ENCODE measurements at places on chromosomes 5 and 9.
A peak's percentile ranks its signal among the peaks of the same experiment; 100 is the strongest.

GRCh38 chr9:129761901-129762369, 9.1 kb upstream of the PTGES start:
- DNase-seq, result no peak

DNA sequence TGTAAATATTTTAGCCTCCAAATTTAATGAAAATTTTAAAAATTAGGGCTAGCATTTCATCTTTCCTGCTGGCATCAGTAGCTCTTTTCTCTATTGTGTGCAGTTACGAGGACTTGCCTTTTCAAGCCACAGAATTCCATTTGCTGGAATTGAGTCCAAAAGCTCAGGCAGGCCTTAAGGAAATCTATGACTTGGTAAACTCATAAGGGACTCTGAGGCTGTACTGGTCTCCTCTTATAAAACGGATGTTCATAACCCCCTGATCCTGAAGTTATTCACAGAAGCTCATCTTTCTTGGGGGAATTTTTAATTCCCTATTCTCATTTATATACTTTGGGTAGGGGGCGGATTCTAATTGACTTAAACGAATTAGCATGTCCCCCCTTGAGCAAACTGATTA, 23.4 kb downstream of the ANKRA2 start:
- DNase-seq, result no peak

GRCh38 chr5:33470544-33470943, 29.8 kb downstream of the TARS1 start:
- DNase-seq, result no peak

DNA sequence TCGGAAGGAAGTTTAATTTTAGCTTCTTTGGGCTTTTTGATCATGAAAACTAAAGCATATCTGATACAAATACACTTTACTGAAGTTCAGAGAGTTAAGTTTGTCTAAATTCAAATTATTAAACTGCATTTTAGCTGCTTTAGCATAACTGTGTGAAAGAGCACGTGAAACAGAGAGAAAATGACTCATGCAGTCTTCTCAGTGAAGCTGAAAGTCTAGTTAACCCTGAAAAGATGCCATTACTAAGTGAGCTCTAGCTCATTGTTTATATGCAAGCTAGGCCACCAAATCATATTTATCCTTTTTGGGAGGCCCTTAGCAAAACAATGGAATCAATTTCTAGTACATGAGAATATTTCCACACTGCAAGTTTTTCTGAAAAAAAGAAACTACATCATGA, 27.6 kb downstream of the TPD52L3 start:
- no peak for DNase-seq

- DNase-seq, result no peak
Observed at GRCh38 chr5:3222924-3223323, 372.7 kb upstream of the IRX1 start.

DNA sequence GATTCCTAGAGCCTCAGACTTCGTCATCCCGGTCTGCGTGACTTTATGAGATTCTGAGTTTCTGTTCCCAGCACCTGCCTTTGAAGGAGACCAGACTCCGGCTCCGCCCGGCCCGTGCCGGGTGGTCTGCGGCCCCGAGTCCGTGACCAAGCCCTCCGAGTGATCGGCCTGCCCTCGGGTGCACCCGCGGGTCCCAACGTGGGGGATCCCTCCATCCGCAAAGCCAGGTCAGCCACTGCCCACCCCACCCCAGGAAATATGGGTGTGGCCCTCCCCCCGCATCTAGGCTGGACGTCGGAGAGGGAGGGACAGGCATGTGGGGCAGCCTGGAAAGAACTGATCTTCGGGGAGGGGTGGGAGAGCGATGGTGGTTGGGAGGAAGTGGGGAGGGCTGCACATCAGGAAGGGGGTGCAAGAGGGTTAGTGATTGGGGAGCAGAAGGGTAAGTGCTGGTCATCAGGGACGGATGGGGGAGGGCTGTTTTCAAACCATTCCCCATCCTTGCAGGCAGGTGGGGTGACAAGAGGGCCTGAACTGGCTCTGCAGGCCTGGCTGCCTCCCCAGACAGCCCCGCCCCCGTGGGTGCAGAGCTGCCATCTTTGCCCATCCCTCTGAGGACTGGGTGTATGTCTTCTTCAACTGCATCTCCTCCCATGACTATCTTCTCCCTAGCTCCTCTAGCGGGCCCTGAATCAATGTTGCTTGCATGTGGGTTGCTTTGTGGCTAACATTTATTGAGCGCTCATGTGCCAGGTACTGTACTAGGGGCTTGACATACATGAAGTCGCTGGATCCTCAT, 747 bp downstream of the LRSAM1 start:
- DNase-seq, result no peak

GRCh38 chr5:36879274-36880033, 2.9 kb downstream of the NIPBL start:
- no peak for DNase-seq

GRCh38 chr5:125492977-125493376, 746.5 kb upstream of the ZNF608 start:
- DNase-seq, result no peak

GRCh38 chr9:21866302-21866701, 63.9 kb downstream of the MTAP start:
- no peak for DNase-seq

DNA sequence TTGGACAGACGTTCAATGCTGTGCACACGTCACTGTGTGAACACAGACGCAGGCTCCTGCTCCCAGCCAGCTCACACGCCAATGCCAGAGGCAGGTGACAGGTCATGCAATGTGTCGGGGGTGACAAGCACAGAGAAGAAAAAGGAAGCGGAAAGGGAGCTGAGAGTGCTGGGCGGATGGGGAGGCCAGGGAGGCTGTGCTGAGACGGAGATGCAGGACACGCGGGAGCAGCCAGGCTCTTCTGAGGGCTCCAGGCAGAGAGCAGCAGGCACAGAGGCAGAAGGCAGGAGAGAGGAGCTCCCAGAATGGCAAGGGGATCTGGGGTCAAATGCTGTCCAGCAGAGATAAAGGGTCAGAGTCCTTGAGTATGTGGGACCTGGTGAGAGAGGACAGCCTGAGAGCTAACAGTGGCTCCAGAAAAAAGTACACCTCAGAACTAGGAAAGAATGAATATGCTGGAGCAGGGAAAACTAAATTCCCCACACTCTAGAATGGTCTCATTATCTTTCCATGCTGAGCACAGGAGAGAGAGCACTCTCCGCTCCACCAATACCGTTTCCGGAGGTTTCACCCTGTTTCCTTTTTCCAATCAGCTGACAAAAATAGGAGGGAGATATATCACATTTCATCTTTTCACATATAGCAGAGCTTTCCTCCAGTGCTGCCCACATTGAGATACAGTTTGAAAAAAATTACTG, 32.8 kb upstream of the NSMF start:
- no peak for DNase-seq

DNA sequence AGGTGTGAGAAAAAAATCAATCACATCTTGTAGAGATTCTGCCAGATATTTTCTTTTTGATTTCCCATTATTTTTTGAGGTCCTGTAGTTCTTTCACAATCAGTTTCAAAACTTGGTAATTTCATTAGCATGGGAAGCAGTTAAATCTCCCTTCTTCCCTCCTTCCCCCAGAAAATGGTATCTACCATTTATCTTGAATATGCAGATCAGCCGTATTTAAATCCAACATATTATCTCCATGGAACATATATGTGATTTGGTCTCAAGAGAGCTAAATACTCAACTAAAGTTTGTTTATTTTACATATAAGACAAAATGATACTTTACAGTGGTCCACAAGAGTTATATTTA, 1034.8 kb downstream of the CDH12 start:
- DNase-seq, result no peak

- DNase-seq, result no peak
Observed at GRCh38 chr5:93654676-93655075, 71.7 kb downstream of the NR2F1 start.

DNA sequence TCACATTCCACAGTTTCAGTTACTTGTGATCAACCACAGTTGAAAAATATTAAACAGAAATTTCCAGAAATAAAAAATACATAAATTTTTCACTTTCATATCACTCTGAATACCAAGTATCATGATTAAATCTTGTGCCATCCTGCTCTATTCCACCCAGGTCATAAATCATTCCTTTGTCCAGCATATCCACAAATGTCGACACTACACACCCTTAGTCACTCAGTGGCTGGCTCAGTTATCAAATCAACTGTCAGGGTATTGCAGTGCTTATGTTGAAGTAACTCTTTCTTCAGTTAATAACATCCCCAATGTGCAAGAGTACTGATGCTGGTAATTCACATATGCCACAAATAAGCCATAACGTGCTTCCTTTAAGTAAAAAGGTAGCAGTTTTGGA, 115.7 kb downstream of the FBXL17 start:
- peak; percentile 45 for DNase-seq

DNA sequence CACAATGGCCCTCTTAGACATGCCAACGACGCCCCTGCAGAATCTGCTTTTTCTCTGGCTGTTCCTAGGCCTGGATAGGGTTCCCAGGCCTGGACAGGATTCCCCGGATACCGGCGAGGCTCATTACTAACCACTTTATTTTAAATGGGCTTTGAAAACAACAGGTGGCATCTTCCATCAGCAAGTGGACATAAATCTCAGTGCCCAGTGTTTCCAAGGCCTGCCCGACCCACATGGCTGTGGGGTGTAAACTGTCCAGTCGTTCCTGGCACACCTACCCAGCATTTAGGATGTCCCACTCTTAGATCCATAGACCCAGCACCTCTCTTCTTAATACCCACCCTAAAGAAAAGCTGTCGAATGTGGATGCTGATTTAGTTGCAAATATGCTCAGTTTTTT, 896 bp downstream of the CMBL start:
- DNase-seq, result no peak

- no peak for DNase-seq
Observed at GRCh38 chr9:119026120-119026519, 343.1 kb downstream of the BRINP1 start.

DNA sequence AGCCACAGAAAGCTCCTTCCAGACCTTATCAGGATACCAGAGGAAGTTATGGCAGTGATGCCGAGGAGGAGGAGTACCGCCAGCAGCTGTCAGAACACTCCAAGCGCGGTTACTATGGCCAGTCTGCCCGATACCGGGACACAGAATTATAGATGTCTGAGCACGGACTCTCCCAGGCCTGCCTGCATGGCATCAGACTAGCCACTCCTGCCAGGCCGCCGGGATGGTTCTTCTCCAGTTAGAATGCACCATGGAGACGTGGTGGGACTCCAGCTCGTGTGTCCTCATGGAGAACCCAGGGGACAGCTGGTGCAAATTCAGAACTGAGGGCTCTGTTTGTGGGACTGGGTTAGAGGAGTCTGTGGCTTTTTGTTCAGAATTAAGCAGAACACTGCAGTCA, 70.8 kb upstream of the ENTREP1 start:
- no peak for DNase-seq

GRCh38 chr5:80217667-80218066, 38.2 kb downstream of the SERINC5 start:
- no peak for DNase-seq

DNA sequence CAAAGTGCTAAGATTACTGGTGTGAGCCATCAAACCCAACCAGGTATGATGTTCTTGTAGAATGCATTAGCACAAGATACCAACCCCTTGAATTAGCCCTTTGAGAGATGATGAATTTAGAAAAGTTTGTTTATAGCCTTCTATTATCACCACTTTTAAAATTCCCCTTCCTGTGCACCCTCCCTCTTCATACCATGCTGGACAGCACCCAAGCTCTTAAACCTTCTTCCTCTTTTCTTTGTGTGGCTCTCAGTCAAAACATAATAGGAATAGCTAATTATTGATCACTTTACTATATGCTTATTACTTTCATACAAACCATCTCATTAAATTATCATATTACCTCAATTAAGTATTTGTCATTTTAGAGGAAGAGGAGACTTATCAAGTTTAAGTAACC, 87.6 kb upstream of the TMED7 start:
- no peak for DNase-seq

- DNase-seq, result no peak
Observed at GRCh38 chr5:167578977-167579692, 712.3 kb upstream of the WWC1 start.

- no peak for DNase-seq
Observed at GRCh38 chr9:91659529-91660495, 236.2 kb upstream of the NFIL3 start.

GRCh38 chr9:134742822-134743535, 101.4 kb downstream of the COL5A1 start:
- no peak for DNase-seq

- DNase-seq, result no peak
Observed at GRCh38 chr5:93164690-93165089, 416.3 kb downstream of the NR2F1-AS1 start.

DNA sequence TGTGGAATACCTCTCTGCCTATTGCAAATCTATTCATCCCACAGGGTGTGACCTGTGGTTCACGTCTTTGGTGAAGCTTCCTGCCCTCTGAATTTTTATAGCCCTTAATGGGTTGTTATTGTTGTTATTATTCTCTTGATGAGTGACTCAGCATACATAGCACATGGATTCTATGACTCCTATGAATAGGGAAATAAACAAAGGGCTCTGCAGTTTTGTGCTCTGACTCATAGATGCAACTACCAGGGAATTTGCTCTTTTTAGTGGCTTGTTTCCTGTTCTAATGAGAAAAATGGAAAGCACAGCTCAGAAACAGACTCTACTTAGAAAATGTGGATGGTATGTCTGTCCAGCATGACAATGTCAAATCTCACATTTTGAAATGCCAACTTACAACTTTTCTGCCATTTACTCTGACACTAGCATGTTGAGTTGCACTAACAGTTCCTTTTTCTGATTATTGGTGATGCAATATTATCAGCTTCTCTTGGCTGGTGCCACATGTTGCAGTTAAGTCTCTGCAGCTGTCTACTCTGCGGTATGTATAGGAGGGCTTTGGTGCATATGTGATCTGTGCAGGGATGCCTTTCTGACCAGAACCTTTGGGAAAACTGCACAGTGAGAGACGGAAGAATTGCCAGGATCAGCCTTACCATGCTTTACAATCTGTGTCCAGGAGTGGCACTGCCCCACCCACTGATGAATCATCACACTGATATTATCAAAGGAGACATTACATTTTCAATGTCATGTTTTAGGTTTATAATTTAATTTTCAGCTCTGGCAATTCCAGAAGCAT, 996.4 kb upstream of the WWC1 start:
- peak; percentile 76 for DNase-seq

GRCh38 chr5:153749960-153750359, 259.5 kb downstream of the GRIA1 start:
- no peak for DNase-seq

- DNase-seq, result no peak
Observed at GRCh38 chr5:133638436-133638835, 26.1 kb upstream of the FSTL4 start.
